CD4-positive, alpha-beta T cell treated with Interleukin-1 beta for 1 hour (primary cell): ENCODE measurements at places on chromosomes 13 and 19.

- DNase-seq = no peak
Observed at GRCh38 chr19:53898636-53899341, 10.3 kb upstream of the CACNG7 start.

GRCh38 chr19:50548191-50549058 lies 19.8 kb downstream of the LRRC4B start:
- DNase-seq = no peak

DNA sequence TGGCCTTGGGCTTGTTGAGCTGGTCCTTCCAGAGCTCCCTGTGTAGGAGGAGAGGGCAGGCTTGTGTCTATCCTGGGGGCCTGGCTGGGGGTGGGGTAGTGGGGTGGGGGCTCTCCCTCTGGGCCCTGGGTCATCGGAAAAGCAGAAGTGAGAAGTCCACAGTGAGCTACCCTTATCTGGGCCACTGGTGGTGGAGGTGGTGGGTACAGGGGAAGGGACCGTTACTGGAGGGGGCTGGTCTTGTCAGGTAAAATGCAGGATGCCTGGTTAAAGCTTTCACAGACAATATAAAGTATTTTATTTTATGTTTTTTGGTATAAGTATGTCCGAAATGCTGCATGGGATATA lies 342 bp upstream of the SIGLEC10 start:
- DNase-seq = no peak

GRCh38 chr13:27607125-27607524 lies 13.2 kb downstream of the LNX2 start:
- no peak for DNase-seq

DNA sequence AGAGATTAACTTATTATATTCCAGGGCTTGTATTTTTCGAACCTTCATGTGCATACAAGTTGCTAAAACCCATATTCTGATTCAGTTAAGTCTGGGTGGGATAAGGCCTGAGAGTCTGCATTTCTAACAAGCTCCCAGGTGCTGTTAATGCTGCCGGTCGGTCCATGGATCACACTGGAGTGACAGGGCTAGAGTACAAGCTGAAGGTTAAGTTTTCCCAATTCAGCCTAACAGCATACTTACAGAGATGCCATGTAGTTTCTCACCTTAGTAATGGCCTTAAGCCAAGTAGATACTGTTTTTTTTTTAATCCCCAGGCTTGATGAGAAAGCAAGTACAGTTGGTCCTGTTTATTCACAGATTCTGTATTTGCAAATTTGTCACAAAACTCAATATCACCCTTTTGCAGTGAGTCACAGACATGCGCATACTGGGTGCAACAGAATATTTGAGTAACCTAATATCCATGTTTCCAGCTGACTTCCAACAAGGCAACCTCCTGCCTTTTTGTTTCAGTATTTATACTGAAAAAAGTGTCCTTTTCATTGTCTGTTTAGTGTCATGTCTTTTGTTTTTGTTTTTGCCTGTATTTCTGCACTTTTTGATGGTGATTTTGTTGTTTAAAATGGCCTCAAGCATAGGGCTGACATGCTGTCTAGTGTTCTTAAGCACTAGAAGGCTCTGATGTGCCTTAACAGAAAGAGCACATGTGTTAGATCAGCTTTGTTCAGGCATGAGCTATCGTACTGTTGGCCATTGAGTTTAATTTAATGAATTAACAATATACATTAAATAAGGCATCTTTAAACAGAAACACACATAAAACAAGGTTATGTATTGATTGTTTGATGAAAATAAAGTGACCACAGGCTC lies 875.0 kb downstream of the PCDH9 start:
- no peak for DNase-seq

DNA sequence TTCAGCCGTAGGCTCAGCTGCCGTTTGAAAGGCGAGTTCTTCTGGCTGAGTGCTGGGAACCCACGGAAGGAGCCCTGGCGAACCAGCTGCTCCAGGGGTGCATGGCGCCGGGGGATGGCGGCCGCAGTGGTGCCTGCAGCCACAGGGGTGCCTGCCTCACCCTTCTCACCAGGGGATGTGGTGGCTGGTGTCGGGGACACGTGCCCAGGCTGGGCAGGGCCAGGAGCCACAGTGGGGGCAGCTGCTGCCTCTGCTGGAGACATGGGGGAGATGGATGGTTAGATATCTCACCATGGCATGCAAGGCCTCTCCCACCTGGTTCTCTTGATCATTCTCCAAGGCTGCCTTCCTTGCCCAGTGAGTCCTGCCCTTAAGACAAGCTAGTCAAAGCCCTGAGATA lies 17.1 kb downstream of the NUMBL start:
- peak; percentile 30 for DNase-seq

DNA sequence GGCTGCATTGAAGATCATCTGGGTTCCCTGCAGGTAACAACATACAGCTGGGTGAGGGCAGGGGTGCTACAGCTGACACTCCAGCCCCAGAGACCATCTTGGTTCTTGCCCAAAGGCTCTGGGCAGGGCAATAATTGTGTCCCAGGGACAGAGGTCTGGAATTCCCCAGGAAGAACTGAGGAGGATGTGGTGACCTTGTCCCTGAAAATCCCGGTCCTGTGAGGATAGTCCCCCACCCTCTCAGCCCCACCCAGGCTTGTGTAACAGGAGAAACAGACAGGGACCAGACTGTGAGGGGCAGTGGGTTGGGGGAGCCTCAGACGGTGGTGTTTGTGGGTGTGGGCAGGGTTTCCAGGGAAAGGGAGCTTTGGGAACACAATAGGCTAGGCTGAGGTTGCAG lies 63.5 kb downstream of the COLGALT1 start:
- no peak for DNase-seq

- DNase-seq = peak; percentile 19
Observed at GRCh38 chr19:2477732-2478191, 1.8 kb downstream of the GADD45B start.

DNA sequence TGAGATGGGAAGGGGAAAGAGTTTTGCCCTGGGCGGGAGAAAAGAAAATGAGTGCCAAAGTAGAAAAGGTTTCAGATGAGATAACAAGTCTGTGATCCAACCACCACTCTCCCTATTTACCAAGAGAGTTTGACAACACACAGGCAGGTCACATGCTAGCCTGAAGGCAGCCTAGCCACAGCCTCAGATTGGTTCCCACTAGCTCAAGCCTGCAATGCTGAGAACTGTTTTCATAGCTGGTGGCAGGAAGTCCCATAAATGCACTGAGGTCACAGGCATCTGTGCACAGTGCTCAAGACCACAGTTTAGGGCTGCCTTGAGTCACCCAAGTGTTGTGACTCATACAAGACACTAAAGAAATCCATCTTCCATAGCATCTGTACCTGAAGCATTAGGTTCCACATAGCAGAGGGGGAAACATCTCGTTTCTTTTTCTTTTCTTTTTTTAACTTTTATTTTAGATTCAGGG lies 18.5 kb upstream of the POP4 start:
- peak; percentile 56 for DNase-seq

- DNase-seq = no peak
Observed at GRCh38 chr13:23722726-23723453, 152.7 kb downstream of the TNFRSF19 start.

GRCh38 chr19:34246340-34246739 lies 8.0 kb upstream of the GARRE1 start:
- no peak for DNase-seq

DNA sequence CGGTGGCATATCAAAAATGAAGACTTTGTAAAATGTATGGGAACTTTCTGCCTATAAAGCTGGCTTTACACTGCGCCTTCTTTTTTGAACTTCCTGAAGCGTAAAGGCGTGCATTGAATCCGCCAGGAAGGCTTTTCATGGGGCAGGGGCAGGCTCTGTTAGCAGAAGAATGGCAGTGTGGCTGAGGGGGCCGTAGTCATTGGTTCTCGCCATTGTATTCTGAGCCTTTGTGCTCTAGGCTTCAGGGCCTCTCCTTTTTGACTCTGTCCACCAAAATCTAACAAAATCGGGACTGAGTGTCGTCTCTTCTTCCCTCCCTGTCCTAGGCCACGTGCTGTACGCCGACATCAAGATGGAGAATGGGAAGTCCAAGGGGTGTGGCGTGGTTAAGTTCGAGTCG lies 14.1 kb downstream of the PRAM1 start:
- no peak for DNase-seq
